CD8-positive, alpha-beta T cell (primary cell): ENCODE measurements at places on chromosomes 6 and 20. TPM values are rescaled to one million over a fixed set of nuclear protein-coding genes. Genes with fewer than 3 reads are reported as not detected.

- DNase-seq: no peak
Observed at GRCh38 chr6:101114703-101115102, 233.6 kb upstream of the ASCC3 start.

DNA sequence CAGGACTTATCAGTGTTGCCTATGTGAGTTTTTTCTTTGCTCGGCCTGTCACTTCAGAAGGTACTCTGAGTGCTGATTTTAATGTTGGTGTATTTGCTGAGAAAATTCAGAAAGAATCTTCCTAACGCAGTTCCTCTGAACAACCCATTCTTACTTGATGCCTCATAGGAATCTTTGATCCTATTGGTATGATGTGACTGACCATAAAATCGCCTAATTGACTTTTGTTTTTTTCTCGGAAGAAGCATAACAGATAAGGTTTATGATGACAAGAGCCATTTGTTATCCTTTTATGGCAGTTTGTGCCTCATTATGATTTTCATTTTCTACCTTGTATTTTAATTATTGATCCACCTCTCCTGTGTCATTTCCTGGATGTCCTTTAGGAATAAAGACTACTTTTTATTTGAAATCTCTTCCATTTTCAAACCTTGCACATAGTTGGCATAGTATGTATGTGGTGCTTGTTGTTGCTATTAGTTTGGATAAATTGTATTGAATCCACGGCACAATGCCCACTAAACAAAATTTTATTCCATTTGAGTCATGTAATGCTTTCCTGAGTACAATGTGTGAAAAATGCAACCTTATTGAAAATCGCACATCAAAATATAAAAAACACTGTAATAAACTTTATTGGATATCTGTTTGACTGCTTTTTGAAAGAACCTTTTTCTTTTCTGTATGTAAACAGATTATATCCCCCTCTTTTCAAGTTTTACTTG lies 37.3 kb downstream of the LRRC1 start:
- DNase-seq: no peak

The NHLRC1 gene
- total RNA-seq: not detected

The ADGRB3 gene
- not detected for total RNA-seq

DNA sequence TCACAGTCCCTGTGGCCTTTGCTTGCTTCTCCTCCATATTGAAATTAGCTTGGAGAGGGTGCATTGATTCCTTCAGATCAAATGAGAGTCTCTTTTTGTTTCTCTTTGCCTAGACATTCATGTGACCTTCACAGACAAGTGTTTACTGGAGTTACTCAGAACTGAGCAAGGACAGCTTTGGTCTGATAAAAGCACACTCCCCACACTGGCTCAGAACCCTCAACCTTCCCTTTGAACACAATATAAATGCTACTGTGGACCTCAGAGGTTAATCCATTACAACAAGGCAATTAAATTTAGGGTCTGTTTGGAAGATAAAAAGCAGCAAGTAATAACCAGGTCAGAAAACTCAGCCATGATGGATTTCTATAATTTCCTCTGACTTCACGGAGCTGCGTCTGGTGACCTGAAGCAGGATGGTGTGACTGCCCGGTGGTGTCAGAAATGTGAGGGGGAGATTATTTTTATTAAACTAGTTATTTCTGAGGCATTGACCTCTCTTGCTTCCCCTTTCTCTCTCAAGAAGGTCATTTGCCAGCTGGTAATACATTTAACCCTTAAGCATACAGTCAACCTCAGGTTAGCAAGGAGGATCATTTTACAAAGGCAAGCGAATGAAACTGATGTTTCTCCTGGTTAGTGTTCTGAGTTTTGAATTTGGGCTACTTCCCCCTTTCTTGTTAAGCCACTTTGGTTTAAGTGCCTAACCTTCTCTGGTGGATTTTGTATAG lies 208.2 kb downstream of the CLIC5 start:
- no peak for DNase-seq

GRCh38 chr6:35178932-35179832 lies 34.6 kb upstream of the SCUBE3 start:
- DNase-seq: no peak

GRCh38 chr6:165820934-165821333 lies 157.9 kb upstream of the PDE10A start:
- no peak for DNase-seq

DNA sequence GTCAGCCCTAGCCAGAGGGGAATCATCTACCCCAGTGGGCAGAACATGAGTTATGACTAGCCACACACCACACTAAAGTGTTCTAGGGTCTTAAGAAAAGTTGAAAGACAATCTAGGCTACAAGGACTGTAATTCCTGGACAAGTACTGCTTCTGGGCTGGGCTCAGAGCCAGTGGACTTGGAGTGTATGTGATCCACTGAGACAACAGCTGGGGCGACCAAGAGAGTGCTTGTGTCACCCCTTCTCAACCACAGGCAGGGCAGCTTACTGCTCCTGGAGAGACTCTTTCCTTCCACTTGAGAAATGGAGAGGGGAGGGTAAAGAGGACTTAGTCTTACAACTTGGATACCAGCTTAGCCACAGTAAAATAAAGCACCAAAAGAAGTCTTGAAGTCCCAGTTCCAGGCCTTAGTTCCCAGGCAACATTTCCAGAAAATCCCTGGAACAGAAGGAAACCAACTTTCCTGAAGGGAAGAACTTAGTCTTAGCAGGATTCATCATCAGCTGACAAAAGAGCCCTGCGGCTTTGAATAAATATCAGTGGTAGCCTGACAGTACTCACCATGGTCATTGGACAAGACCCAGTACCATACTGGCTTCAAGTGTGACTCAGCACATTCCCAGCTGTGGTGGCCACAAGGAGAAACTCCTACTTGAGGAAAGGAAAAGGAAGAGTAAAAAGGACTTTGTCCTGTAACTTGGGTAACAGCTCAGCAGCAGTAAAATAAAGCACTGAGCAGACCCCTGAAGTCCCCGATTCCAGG lies 355.1 kb upstream of the ADGRB3 start:
- DNase-seq: no peak

The MOG gene
- total RNA-seq: not detected
